ENCODE measurements at places on chromosomes 4 and X.

DNA sequence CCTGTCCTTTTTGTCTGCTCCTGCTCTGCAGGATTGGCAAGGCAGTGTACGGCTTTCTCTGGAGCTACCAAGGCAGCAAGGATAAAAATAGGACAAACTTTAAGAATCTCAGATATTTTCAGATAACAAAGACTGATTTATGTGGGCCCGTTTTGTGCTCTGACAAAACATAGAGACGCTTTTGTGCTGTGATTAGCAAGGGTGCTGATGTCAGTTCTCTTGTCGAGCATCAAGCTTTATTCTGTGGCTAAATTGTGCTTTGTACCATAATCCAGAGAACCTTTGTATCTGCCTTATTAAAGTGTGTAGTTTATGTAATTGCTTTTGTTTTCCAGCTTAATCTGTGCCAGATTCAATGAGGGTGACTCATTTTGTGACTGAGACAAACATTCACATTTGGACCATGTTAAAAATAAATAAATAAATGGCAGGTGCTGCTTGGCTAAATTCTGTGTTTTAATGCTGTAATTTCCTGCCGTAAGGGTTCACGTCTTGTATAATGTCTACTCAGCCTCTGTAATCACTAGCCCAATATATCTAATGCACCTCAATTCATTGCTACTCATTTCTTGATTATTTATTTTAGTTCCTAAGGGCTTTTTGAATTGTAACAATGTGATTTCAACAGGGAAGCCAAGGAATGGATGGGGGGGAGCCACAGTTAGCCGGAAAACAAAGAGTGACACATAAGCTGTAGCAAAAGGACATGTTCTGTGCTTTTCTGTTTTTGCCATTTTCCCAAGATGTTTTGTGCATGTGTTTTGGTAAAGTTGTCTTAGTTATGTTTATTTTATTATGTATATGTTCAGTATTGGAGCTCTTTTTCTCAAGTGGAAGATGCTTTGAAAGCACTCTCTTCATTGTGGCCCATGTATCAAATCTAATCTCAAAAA is 75.1 kb downstream of the GAB1 start:
- DNase-seq: no peak

DNA sequence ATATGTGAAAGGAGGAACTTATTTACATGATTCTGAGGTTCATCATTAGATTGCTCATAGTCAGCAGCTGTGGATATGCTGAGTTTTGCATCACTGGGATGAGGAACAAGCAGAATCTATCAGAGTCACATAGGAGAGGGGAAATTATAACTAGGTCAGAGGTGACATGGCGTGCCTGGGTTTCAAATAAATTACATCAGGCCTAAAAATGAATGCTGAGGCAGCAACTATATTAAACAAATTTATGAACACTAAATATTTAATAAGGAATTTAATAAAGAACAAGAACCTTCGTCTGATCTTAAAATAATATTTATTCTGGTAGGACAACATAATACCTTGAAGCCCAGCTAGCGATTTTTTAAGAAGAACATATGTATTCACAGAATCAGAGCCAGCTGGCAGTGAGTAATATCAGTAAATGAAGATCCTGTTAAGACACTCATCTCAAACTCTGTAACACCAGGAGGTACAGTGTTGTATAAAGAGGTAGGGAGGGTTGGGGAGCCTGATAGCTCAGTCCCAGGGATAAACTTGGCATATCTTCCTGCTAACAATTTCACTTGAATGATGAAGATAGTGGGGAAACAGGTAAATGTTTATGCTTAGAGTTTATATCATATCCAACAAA is 60.9 kb upstream of the HS3ST1 start:
- no peak for DNase-seq

GRCh38 chr4:124266721-124267120 is 445.8 kb downstream of the ANKRD50 start:
- DNase-seq: no peak

- DNase-seq: no peak
Observed at GRCh38 chr4:2457481-2458295, 11.2 kb upstream of the RNF4 start.

DNA sequence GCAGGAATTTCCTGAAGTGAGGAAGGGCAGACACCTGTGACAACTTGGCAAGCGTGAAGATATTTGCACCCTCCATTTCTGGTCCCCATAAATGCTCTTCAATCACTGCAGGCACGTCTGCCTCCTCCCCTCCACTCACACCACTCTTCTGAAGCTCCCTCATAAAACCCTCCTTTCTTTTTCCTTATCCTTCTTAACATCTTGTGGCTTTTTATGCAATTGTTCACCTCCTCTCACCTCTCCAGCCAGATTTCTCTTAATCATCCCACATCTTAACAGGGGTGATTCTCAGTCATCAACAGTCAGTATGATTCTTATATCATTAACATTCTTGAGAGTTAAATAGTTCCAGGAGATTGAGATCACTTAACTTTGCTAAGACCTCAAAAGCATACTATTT is 277.4 kb downstream of the SPRY1 start:
- DNase-seq: peak; percentile 43

DNA sequence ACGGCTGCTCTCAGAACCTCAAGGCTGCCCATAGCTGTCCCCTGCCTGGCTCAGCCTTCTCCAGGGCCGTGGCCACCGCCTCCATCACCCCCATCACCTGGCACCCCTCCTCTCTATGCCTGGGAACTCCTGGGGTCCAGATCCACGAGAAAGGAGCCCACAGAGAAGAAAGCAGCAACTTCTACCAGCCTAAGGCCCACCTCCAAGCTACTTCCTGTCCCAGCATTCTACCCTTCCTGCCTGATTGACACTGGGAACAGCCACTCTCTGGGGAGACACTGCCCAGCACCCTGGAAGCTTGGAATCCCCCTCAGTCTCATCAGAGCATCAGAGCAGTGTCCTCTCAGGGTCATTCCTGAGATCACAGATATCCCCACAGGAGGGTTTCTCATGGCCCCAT is 36.9 kb upstream of the PROM1 start:
- no peak for DNase-seq

DNA sequence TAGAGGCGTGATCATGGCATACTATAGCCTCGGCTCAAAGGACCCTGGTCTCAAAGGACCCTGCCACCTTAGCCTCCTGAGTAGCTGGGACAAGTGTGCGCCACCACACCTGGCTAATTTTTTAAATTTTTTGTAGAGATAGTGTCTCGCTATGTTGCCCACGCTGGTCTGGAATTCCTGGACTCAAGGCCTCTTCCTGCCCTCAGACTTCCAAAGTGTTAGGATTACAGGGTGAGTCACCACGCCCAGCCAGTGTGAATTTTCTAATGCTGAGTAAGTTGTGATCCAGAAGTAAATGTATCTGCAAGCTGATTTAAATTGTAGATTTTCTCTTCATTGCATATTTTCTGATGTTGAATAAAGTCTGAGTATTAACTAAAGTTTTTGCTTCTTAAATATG is 2.6 kb upstream of the ZNF674 start:
- peak; percentile 65 for DNase-seq

DNA sequence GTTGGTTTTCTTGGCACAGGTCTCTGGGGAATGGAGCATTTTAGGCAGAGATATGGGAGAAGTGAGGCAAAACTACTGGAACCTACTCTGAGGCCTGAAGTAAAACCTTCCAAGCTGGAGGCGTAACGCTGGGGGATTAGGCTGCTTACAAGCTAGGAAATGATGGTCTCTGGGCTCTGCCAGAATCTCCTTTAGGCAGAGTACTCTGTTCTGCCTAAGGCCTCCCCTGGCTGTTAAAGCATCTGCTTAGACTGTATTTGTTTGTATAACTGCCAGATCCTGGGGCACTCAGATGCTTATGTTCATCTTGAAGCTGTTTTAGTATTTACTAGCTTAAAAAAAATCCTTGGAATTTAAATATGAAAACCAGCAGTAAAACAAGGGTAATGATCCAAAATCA is 822.2 kb downstream of the RPA4 start:
- no peak for DNase-seq

- DNase-seq: no peak
Observed at GRCh38 chr4:82293304-82293703, 80.5 kb downstream of the HNRNPD start.

- no peak for DNase-seq
Observed at GRCh38 chr4:108004646-108005045, 15.0 kb downstream of the HADH start.

DNA sequence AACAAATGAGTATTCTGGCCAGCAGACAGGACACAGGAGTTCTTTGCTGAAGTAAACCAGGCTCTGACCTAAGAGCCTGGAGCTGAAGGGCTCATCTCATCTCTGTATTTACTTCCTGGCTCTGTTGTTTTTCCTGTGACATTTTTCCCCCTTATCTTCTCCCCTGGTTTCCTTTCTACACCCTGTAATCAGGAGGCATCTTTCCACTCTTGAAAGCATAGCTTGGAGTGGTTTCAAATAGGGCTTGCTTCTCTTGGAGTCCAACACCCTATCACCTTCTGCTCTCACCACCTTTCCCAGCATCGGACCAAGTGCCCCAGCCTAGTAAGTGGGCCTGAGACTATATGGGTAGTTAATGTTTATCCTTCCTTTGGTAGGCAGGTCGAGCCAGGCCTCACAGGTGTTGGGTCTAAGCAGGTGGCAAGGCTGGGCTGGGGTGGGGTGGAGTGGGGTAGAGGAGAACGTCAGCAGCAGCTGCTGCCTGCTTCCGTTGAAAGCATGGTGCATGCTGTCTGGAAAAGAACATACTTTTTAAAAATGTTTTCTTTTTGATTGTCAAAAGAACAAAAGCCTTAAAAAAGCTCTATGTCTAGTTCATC is 1.2 kb downstream of the DRP2 start:
- no peak for DNase-seq

- DNase-seq: no peak
Observed at GRCh38 chr4:118296729-118297128, 56.1 kb downstream of the PRSS12 start.

DNA sequence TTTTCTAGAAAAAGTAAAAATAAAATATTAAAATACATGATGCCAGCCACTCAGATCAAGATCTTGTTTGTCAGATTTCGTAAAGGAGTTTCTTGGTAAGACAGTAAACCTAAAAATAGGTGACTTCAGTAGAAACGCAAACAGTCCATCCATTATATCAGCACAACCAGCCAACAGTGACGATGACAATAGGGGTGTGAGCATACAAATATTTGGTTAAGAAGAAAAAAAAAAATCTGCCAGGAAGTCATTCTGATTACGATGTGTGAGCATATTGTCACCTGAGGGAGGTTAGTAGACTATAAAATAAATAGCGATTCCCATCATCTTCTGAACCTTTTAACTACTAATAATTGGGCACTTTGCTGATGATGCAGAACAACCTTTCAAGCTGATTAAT is 37.6 kb downstream of the SLC7A11 start:
- no peak for DNase-seq

DNA sequence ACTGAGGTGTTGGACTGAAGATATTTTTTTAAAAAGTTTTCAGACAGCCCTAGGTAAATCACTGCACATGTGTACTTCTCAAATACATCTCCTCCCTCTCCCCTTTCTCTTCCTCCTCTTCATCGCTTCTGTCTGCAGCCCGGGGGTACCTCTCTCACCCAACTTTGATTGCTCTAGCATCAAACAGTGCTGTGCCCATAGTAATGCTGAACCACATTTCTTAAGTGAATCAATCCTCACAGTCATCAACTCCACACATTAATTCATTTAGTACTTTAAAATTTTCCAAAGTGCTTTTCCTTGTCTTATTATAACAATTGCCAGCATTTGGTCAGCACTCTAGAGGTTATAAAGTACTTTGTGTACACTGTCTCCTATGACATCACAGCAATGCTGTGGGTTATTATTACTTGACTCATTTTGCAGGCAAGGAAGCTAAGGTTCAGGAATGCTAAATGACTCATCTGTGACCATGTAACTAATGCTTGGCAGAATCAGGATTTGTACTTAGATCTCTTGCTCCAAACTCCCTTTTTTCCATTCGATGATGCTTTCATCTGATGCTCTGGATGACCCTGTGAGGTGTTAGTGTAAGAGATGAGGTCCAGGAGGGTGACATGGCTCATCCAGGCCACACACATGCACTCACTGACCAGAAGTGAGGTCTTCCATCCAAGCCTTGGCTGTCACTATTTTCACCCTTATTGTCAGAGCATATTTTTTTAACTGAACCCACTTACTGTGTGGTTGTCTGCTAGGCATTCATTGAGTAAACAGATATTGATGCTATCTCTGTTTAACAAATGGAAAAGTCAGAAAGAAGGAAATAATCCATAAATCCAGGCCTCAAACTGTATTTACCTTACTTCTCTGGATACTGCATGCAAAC is 58.8 kb downstream of the RHOH start:
- DNase-seq: peak; percentile 96

- DNase-seq: peak; percentile 65
Observed at GRCh38 chr4:149836546-149836945, 20.9 kb upstream of the IQCM start.

DNA sequence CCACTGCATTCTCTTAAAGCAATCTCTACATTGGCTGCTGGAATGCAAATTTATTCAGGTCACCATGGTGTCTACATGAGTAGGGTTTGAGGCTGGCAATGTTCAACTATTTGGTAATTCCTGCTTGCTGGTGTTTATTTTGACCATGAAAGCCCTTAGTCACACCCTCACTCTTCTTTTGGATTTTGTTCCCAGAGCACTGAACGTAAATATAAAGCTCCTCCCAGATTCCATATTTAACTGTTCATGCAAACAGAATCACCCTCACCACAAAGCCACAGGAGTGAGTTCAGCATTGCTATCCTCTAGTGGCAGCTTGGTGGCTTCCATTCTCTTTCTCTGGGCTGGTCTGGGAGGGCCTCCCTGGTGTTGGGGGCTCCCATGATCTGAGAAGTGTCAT is 82.8 kb downstream of the LNX1 start:
- DNase-seq: peak; percentile 69
